GM12892 (cell line): ENCODE measurements at places on chromosomes 1 and 21.

DNA sequence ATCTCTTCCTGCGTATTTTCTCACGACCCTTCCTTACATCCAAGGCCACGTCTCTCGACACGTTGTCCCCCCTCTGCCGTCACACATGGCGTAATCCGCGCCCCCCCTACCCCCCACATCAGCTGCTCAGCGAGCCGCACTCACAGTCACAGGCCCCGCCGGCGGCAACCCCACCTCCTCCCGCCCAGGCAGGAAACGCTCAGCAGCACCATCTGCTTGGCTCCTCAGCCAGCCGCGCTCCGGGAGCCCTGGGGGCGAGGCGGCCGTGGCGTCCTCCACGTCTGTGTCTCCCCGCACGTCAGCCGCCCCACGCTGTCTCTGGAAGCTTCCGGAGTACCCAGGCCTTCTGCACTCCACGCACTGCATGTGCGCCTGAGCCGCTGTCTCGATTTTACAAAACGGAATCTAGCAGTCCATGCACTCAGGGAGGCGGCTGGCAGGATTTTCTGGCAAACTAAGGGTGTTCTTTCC lies 64.6 kb downstream of the SIK1 start:
- DNase-seq = peak; percentile 81

- DNase-seq = no peak
Measured at GRCh38 chr1:116254776-116255175, 118.3 kb upstream of the ATP1A1 start.

GRCh38 chr1:218401441-218401997 lies 56.4 kb downstream of the TGFB2 start:
- DNase-seq = no peak

GRCh38 chr1:26827106-26827604 lies 667 bp downstream of the ZDHHC18 start:
- no peak for DNase-seq

GRCh38 chr1:206116191-206116872 lies 856 bp downstream of the AVPR1B start:
- no peak for DNase-seq

DNA sequence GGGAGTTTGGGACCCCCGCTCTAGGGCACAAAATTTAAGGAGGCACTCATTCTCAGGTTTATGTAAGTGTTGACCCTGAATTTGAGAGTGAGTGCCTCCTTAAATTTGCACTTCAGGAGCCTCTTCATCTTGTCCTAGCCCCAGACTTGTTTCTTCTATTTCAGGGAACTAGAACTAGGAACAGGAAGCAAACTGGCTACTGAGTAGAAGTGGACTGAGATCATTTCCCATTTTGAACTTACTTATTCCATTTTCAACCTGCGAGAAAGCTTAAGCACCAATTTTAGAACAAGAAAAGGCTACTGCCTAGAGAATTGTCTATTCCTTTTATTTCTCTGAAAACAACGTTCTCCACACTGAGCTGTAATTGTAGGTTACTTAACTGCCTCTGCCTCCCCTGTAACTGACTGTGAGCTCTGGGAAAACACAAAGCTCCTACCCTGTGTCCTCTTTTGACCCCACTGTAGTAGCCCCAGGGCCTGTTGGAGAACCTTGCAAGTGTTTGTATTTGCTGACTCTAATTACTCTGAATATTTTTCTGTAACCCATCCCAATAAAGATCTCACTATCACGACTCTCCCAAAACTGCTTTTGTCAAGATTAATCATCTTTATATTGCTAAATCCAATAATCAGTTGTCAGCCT lies 2.5 kb downstream of the PPT1 start:
- no peak for DNase-seq

GRCh38 chr1:245858722-245859492 lies 648.2 kb downstream of the SMYD3 start:
- DNase-seq = no peak

DNA sequence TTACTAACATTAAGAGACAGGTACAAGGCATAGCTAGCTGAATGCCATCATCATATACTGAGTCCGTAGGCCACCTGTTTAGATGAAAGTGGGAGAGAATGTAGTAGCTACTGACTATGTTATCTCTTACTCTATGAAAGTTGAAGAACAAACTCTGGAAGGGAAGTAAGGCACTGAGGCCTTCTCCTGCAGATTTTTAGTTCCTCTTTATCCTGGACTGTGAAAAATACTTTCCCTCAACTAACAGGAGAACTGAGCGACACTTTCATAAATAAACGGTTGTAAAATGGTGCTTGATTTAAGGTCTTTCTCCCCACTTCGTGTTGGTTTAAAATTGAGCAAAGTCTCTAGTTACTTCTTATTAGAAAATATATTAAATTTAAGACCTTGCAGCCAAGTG lies 101.9 kb downstream of the FNBP1L start:
- no peak for DNase-seq

GRCh38 chr1:39640861-39641260 lies 1.4 kb upstream of the HEYL start:
- no peak for DNase-seq

DNA sequence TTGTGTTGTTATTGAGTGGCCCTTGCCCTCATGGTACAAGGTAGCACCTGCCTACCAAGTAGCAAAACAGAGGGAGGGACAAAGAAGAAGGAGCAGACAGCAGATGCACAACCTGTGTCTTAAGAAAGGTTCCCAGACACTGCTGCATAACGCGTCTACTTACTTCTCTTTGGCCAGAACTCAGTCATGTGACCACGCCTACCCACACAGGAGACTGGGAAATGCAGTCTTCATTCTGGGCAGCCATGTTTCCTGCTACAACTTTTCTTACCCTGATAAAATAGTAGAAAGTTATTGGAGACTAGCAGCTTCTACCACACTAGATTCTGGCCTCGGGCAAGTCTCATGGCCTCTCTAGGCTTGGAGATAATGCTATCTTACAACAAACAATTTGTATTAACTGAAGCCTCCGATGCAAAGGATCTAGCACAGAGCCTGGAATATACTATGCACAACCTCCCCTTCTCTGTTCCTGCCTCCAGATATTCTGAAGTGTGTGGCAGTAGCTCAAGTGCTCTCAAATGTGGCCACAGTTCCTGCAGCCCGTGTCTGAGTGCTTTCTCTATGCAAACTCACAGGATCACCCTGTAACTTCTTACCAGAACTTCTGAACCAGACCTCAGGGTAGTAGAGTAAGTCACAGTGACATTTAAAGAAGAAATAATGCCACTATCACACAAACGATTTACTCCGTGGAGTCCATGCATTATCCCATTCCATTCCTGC lies 34.1 kb upstream of the BTG2 start:
- no peak for DNase-seq

DNA sequence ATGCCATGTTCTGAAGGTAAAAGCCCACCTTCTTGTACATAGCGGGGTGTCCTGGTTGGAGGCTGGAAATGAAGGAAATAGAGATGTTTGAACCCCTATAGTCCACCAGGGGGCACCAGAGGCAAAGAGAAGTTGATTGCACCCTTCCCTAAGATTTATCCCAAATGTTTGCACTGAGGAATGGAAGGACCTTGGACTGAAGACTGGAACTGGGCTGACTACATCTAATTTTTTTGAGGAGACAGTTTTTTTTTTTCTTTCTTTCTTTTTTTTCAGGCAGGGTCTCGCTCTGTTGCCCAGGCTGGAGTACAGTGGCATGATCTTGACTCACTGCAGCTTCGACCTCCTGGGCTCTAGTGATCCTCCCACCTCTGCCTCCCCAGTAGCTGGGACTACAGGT lies 55.3 kb upstream of the EIF4G3 start:
- no peak for DNase-seq
